ENCODE measurements at places on chromosomes 6 and 20. TPM values are rescaled to one million over a fixed set of nuclear protein-coding genes. Genes with fewer than 3 reads are reported as not detected.

GRCh38 chr6:146526192-146526591 lies 17.4 kb upstream of the RAB32 start:
- no peak overlapping the region for H3K4me3 ChIP-seq
- DNase-seq, result no peak
- no peaks in the 10 kb centered on the region for H3K4me1 ChIP-seq
- no peak overlapping the region for H3K27ac ChIP-seq
- no peaks in the 10 kb centered on the region for H3K36me3 ChIP-seq
- H3K27me3 ChIP-seq, result no peaks in the 10 kb centered on the region

GRCh38 chr20:58081846-58082245 lies 146.6 kb downstream of the ANKRD60 start:
- H3K36me3 ChIP-seq, result no peaks in the 10 kb centered on the region
- DNase-seq, result no peak
- H3K4me1 ChIP-seq, result no peaks in the 10 kb centered on the region
- H3K27me3 ChIP-seq, result no peaks in the 10 kb centered on the region

DNA sequence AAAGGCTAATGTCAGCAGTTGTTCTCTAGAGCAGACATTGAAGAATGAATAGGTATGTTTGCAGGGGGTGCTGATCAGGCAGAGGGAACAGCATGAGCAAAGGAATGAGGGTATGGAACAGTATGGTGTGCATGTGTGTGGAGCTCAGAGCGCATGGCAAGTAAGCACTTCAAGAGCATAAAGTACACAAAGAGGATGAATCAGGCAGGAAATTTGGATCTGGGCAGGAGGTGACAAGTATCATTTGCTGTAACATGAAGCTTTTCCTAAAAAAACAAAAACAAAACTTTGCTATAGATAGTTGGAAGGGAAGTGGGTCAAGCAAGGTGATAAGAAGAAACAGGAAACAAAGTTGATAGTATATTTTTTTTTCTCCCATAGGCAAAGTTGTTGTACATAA lies 746.8 kb downstream of the HDGFL1 start:
- H3K27ac ChIP-seq, result no peak overlapping the region
- no peaks in the 10 kb centered on the region for H3K36me3 ChIP-seq
- no peaks in the 10 kb centered on the region for H3K27me3 ChIP-seq
- H3K4me1 ChIP-seq, result no peaks in the 10 kb centered on the region
- DNase-seq, result no peak

The LINC00237 gene
- total RNA-seq, result not detected

The OTOR gene
- total RNA-seq, result not detected

GRCh38 chr6:16839631-16840179 lies 78.4 kb upstream of the ATXN1 start:
- no peaks in the 10 kb centered on the region for H3K36me3 ChIP-seq
- no peak overlapping the region for H3K27ac ChIP-seq
- no peak for DNase-seq
- H3K4me3 ChIP-seq, result no peak overlapping the region
